ENCODE measurements at places on chromosomes 7 and 10.

DNA sequence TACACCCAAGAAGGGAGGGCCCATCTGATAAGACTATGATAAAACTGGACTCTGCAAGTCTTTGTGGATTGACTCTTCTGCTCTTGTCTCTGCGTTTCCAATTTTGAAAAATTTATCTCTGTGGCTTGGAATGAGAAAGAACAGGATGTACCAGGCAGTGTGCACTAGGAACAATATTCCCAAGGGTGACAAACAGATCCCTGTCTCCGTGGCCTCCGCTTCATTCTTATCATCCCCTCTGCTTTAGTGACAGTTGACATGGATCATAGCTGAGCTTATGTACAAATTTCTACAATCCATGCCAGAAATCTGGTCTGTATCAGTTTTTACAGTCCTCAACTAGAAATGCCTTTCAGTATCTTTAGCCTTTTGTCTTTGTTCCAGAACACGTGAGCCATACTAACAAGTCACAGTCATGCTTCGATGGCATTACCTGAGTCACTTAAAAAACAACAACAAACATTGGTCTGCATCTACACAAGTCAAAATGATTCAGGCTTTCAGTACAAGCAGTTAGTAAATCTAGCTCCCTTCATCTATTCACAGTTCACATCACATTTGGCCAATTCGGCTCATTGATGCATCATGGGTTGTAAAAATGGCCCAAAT, 393.6 kb upstream of the CELF2 start:
- no peak for DNase-seq

GRCh38 chr7:74012842-74013249, 15.1 kb upstream of the ELN start:
- DNase-seq: no peak

DNA sequence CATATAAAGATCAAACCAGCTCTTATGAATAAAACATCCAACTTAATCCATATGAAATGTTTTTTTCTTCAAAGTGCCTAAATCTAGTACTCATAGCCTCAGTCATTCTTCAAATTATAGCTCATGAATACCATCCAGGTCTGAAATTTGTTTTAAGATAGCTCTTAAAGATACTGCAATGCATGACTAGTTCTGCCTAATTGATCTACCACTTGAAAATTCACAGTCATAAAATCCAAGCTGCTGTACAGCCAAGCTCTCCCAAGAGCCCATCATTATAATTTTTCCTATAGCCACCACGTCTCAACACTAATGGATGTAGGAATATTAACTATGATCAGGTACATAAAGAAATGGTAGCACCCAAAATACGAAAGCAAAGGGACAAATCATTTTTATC, 87.9 kb upstream of the RNF148 start:
- no peak for DNase-seq

- DNase-seq: no peak
These were observed 220 bp upstream of the ZKSCAN5 start for GRCh38 chr7:99504281-99504602.

- no peak for DNase-seq
These were observed 24.5 kb upstream of the EEPD1 start for GRCh38 chr7:36128448-36129047.

- DNase-seq: no peak
These were observed 152.0 kb downstream of the RPS24 start for GRCh38 chr10:78185693-78186055.

Measured in CD8-positive, alpha-beta T cell (primary cell).